ENCODE measurements at places on chromosomes 13 and 19.
A peak's percentile ranks its signal among the peaks of the same experiment; 100 is the strongest.

DNA sequence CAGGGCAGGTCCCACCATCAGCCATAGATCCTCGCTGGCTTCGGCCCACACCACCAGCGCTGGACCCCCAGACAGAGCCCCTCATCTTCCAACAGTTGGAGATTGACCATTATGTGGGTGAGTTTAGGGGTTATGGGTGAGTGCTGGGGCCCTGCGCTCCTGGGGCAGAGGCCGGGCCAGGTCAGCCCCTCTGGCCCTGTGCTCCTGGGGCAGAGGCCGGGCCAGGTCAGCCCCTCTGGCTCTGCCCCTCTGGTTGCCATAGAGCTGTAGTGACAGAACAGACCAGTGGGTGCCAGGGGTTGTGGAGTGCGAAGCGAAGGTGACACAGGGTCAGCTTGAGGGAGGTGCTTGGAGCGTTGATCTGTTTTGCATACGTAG is 15.2 kb downstream of the POLD1 start:
- DNase-seq = no peak

GRCh38 chr19:45955905-45956608 is 17.6 kb downstream of the NOVA2 start:
- DNase-seq = no peak

- DNase-seq = no peak
Observed at GRCh38 chr19:1502433-1503088, 10.3 kb downstream of the ADAMTSL5 start.

DNA sequence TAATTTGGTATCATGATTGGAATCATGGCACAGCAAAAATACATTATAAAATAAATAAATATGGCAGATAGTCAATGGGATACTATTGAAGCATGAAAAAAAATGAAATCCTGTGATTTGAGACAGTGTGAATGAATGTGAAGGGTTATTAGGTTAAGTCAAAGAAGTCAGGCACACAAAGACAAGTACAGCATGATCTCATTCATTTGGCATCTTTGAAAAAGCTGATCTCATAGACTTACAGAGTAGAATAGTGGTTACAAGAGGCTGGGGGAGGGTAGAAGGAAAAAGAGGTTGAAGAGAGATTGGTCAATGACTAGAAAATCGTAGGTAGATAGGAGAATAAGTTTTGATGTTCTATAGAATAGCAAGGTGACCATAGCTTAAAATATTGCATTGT is 295.1 kb upstream of the SLITRK5 start:
- no peak for DNase-seq

DNA sequence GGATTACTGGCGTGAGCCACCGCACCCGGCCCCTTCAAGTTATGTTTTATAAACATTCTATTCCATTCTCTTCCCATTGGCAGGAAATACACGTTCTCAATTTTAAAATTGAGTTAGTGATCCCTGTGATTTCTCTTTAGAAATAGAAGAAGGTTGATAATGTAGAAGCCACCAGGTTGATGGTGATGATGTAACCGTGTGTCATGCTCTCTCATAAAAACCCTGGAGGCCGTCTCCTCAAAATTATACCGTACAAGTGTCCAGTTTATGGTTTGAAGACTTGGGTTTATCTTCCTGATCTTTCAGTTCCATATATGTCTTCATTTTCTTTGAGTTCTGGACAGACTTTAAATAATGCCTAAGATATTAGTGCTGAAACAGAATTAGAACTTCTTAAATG is 32.2 kb downstream of the COG3 start:
- DNase-seq = no peak

- no peak for DNase-seq
Observed at GRCh38 chr13:104810242-104810641, 1725.2 kb downstream of the EFNB2 start.

DNA sequence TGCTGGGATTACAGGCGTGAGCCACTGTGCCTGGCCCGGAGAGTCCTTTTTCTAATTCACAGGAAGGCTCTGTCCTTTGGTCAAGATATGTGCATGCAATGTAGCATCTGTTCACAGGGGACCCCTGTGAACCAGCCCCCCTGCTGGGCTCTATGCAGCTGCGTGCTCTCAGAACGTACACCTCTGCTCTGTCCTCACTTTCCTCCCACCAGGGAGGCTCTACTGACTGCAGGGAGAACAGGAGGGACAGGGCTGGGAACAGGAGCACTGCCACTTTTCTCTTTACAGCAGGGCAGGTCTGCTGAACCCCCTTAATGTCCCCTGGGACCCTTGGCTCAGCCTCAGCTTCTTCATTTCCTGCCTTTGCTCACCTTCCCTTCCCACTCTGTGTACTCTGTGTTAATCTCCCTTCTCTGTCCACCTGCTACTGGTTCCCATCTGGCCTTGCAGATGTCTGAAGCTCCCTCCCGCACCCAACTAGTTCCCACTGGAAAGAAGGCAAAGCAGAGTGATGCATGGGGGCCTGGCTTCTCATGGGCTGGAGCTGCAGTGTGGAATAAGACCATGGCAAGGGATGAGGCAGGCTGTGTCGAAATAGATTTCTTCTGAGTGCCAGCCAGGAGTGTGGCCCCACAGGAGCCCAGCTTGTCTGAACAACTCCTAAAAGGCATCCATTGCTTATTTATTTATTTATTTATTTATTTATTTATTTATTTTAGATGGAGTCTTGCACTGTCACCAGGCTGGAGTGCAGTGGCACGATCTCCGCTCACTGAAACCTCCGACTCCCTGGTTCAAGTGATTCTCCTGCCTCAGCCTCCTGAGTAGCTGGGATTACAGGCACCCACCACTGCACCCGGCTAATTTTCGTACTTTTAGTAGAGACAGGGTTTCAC is 7.2 kb downstream of the ADGRE2 start:
- peak; percentile 16 for DNase-seq

- DNase-seq = no peak
Observed at GRCh38 chr19:42098781-42099180, 22.8 kb downstream of the ZNF574 start.

DNA sequence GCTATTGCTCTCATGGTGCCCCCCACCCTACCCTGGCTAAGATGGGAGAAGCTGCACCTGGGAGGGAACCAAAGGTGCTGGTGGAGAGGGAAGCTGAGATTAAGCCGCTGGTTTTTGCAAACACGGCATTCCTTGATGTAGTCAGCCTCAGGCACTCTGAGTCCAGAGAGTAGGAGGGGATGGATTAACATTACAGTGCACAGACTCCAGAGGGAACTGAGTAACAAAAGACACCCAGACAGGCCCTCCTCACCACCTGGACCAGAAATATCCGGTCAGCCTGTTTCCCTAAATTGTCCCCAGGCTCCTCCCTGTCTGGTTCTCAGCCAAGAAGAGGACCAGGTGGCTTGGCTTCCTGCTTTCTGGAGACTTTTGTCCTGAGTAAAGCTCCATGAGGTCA is 28.9 kb upstream of the PABPC3 start:
- no peak for DNase-seq

DNA sequence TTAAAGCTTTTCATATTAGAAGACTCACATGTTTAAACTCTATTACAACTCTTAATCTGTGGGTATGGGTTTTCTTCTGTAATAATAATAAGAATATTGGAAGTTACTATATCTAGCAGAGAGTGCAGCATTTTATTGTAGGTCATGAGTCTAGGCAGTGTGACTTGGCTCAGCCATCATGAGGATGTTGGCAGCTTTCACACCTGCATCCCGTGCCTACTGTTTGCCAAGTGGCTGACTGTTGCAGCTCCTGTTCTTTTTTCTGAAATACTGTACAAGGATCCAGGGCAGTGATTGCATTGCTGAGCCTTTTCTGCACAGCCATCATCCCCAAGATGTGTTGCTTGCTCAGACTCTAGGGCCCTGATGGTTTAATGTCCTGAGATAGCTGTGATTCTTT is 47.4 kb downstream of the MTUS2 start:
- no peak for DNase-seq

GRCh38 chr13:77335543-77335942 is 8.6 kb upstream of the MYCBP2 start:
- no peak for DNase-seq

GRCh38 chr13:73880365-73880764 is 253.8 kb downstream of the KLF12 start:
- no peak for DNase-seq

DNA sequence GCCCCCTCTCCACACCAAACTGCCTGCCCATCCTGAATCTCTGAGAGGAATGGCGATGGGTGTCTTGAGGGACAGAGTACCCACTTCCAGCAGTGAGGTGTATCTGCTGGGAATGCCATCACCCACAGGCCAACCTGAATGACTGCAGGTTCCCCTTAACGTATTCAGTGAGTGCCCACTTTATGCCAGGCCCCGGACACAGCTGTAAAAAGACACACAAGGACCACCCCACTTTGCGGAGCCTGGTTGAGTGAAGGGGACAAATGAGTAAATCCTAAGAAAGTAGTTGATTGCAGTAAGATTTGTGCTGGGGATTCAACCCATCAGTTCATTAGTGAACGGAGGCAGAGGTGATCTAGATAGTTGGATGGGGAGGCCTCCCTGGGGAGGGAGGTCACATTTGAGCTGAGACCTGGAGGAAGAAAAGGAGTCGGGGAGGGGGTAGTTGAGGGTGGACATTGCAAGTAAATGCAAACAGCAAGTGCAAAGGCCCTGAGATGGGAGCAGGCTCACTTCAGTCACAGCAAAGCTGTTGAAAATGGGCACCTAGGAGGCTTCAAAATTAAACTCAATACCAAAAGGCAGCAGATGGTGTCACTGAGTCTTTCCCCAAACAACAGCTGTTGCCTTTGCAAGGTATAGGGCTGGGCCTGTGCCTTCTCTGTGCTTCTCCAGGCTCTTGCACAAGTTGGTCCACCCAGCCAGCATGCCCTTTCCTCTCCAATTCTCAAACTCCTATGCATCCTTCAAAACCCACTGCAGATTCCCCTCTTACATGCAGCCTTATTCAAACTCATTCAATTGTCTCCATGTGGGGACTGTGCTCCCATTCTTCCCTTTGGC is 4.3 kb downstream of the GDF15 start:
- no peak for DNase-seq

- no peak for DNase-seq
Observed at GRCh38 chr13:28339419-28339818, 155.5 kb downstream of the FLT1 start.

- no peak for DNase-seq
Observed at GRCh38 chr19:39053276-39054090, 21.1 kb upstream of the FBXO27 start.

- no peak for DNase-seq
Observed at GRCh38 chr13:98486412-98486811, 90.5 kb downstream of the STK24 start.

- DNase-seq = no peak
Observed at GRCh38 chr13:34698945-34699344, 243.1 kb upstream of the NBEA start.

GRCh38 chr13:87100431-87100830 is 570.7 kb upstream of the SLITRK5 start:
- DNase-seq = no peak

DNA sequence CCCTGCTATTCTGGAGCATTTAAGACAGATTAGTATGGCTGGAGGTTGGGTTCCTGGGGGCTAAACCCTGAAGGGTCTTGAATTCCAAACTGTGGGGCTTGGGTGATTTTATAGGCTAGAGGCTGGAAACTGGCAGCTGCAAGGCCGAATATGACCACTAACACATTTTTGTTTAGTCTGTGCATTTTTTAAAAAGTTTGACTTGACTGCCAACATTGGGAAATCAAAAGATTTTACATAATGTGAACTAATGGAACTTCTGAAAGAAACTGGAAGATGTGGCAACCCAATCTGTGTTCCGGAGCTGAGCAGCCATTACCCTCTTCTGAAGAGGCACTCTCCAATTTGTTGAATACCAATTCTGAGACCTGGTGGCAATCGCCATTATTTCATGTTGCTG is 5.1 kb downstream of the ZNF784 start:
- DNase-seq = no peak

GRCh38 chr13:49499889-49500660 is 4.3 kb downstream of the PHF11 start:
- no peak for DNase-seq

DNA sequence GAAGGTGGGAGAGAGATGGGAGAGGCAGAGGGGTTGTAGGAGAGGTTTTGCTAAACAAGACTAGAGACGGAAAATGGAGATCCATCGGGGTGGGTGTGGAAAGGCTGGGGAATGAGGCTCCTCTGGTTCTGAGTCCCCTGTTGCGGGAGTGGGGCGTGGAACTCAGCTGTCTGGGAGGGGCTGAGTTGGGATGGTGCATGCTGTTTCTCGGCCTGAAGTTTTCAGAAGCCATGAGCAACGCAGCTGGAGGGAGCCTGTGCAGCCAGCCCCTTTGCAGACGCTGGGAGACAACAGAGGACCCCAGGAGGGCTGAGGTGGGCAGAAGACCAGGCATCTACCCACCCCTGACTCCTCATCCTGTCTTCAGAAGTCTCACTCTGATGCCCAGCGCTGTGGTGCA is 7.4 kb upstream of the GIPR start:
- DNase-seq = no peak

DNA sequence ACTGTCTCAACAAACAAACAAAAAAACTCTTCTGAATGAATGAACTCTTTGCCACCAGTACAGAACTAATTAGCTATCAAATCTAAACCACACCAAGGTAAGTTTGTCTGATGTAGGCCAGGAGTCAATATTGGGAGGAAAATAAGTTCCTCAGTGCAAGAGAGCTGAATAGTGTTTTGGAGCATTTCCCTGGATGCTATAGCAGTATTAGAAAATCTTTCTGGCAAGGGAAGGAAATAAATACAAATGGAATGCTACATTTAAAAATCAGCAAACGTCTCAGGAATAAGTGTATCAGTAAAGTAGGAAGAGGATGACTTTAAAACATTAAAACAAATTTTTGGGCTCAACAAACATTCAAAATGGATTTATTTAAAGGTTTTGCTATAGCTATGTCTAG is 81.3 kb upstream of the TMTC4 start:
- DNase-seq = no peak
